Stimulated activated CD8-positive, alpha-beta memory T cell treated with anti-CD3 and anti-CD28 coated beads, Interleukin-15, amount 100 ng/mL, for 4 hours (primary cell): ENCODE measurements at places on chromosomes 6 and 20.

GRCh38 chr6:133040094-133040802, 200.9 kb upstream of the EYA4 start:
- no peak for DNase-seq

GRCh38 chr20:21632735-21633053, 72.8 kb upstream of the PAX1 start:
- no peak for DNase-seq

- DNase-seq, result no peak
Observed at GRCh38 chr6:49462599-49462926, 490 bp downstream of the MMUT start.

DNA sequence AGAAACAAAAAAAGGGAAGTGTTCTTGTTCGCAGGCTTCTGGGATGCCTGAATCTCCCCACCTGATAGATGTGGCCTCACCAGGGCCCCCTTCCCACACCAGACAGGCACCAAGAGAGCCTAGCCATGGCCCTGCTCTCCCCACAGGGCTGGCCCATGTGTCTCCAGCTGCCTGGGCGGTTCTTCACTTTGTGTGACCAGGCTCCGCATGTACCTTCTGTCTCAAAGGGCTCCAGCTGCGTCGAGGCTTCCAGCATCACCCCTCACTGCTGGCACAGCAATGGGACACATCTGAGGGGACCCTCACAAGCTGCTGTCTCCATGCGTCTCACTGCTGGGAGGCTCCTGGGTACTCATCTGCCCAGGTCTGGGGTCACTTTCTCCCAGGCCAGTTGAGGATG, 362.9 kb downstream of the ZFAND3 start:
- DNase-seq, result no peak

GRCh38 chr6:132931313-132931712, 116.9 kb downstream of the RPS12 start:
- DNase-seq, result no peak

- DNase-seq, result no peak
Observed at GRCh38 chr6:169162752-169163407, 90.8 kb downstream of the THBS2 start.

GRCh38 chr6:20266851-20267608, 54.8 kb upstream of the MBOAT1 start:
- no peak for DNase-seq

GRCh38 chr6:12289933-12290820, at the start of gene EDN1:
TSS of gene EDN1 (plus strand) at chr6:12290361. CDS start at chr6:12290630, 269 bp downstream.
- peak; percentile 1 for DNase-seq

GRCh38 chr6:108800427-108800864, 47.8 kb upstream of the ARMC2 start:
- DNase-seq, result no peak

GRCh38 chr6:154166140-154166539, 127.1 kb downstream of the OPRM1 start:
- DNase-seq, result no peak

- no peak for DNase-seq
Observed at GRCh38 chr6:45758787-45759471, 256.7 kb downstream of the CLIC5 start.

DNA sequence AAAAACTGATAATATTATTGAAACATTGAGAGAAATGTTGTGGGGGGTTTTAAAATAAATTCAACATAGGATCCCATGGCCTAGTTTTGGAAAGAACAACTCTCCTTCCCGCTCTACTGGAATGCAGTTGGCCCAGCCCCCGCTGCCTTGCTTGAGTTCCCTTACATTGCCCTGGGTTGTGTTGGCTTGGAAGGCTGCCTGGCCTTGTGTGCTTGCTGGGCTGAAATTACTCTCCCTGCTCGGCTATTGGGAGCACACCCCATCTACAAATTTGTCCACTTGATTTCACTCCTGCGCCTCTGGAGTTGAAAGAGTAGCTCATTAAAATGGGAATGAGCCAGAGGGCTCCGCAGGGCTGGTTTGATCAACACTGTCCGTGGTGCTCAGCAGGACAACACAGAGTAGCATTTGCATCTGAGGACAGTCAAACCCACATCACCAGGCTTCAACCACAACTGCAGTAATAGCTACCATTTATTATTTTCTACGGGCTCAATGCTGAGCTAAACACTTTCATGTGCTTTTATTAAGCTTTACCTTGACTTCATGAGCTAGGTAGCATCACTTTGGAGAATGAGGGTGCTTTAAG, 35.2 kb downstream of the DOK5 start:
- no peak for DNase-seq

- peak; percentile 42 for DNase-seq
Observed at GRCh38 chr20:62929051-62929538, 2.8 kb upstream of the DIDO1 start.
